ENCODE measurements at places on chromosomes 3 and 15.

GRCh38 chr3:6179761-6180160, 681.2 kb upstream of the GRM7 start:
- no peak for DNase-seq

- no peak for DNase-seq
These were observed 13.2 kb downstream of the PARP15 start for GRCh38 chr3:122590610-122591009.

DNA sequence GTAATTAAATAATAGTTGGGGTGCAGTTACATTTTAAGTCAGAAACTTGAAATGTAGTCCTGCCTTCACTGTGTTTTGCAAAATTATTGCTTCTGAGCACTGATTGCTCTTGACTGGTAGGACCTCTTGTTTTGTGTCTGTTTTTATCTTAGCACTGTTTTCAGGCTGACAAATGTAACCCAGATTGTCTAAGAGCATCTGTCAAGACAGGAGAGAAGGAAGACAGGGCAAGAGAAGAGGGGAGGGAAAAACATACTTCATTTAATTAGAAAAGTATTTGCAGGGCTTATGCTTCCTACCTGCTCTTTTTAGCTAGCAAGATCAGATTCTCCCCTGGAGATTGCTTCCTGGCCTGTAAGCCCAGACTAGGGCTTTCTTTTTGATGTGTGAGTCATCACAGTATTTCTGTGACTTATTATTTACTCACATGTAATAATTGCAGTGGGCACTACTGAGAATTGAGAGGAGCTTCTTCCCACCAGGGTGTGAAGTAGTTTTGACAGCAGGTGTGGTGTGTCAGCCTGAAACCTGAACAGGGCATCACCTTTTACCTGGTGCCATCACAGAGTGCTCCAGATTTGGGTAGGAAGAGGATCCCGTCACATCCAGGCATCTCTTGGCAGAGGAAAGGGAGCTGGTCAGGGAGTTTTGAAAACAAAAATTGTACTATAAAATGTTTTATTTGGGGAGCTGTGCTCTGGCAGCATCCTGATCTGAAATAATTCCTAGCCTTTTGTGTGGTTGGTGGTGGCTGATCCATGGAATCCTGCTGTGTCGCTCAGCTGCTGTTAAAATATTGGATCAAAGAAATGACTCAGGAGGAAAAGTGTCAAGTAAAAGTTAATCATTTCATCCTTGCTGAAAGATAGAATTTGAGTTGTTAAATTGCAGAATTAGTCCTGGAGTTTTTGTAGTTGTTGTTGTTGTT, 98.2 kb downstream of the TMEM108 start:
- no peak for DNase-seq

GRCh38 chr3:6097021-6097420, 763.9 kb upstream of the GRM7 start:
- DNase-seq: no peak

- DNase-seq: no peak
These were observed 329.1 kb upstream of the C2CD4B start for GRCh38 chr15:62494197-62494596.

DNA sequence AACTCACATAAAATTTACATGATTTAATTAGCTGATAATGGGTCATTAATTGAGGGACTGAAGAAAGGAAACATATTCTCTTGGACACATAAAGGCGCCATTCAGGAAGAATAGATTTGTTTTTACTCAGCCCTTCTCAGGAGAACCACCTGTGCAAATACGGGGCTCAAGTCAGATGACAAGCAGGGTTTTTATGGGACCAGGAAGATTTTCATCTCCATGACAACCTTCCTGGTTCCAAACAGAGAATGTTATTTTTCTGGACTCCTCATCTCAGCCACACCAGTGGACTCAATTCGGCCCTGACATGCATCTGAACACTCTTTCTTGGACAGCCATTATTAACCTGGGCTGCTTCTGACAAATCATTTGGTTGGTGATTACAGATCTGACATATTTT, 120.5 kb downstream of the PDZRN3 start:
- no peak for DNase-seq

DNA sequence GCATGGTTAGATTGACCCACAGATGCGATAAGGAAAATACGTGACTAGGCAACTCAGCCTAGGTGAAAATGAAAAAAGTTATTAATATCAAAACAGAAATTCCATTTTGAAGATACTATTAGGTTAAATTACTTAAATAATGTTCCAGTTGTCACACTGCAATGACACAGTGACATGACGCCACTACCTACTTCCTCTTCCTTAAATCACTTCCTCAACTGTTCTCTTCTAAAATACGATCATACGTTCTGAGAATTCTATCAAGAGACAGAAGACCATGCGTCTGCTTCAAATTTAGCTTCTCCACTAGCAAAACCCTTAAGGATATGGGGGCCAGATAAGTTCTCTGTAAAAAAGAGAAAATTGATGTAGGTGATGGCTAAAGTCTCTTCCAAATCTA, 18.2 kb downstream of the CMTM6 start:
- DNase-seq: no peak

DNA sequence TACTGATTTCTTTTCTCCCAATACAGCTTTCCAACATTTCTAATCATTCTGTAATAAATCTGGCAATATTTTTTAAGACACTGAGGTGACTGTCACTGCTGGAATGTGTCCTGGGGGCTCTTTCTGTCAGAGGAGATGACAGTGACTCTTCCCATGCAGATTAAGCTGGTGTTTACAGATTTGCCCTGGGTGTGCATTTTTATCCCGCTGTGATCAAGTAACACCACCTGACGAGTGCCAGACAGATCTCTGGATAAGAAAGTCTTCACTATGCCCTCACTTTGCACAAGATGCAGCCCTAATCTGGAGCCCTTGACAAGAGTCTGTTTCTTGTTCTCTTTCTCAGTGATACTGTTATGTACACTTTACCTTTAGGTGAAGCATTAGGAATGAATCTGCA, 477.7 kb downstream of the ZIC1 start:
- DNase-seq: no peak

- no peak for DNase-seq
These were observed 77.5 kb upstream of the PIAS1 start for GRCh38 chr15:67976506-67977073.

DNA sequence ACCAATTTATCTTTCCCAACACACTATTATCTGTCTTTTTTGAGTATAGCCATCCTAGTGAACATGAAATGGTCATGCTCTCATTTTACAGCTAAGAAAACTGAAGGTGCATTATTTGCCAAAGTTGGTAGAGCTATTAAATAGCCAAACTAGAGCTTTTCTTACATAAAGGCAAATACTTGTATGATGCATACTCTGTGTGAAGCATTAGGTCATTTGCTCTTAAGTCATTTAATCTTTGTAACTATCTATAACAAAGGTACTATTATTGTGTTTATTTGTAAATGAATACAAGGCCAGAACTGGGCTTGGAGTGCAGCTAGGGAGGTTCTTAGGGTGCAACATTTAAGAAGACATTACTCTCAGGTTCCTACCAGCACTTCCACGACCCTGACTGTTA, 123.7 kb downstream of the THSD4 start:
- no peak for DNase-seq

DNA sequence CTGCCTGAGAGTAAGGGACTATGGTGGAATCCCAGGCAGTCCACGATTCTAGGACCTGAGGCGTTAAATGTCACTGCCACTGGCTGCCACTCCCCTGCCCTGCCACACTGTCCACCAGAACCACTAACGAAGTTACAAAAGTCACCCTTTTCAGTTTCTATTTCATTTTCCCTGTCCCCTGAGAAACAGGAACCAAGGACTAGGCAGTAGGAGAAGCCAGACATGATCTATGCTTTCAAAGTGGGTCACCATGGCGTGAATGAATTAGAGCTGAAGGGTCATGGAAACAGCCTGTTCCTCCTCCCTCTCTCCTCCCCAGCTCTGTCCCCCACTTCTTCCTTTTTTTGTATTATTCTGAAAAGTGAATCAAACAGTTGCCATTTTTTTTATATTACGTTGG, 9.1 kb upstream of the ADPRH start:
- DNase-seq: no peak

DNA sequence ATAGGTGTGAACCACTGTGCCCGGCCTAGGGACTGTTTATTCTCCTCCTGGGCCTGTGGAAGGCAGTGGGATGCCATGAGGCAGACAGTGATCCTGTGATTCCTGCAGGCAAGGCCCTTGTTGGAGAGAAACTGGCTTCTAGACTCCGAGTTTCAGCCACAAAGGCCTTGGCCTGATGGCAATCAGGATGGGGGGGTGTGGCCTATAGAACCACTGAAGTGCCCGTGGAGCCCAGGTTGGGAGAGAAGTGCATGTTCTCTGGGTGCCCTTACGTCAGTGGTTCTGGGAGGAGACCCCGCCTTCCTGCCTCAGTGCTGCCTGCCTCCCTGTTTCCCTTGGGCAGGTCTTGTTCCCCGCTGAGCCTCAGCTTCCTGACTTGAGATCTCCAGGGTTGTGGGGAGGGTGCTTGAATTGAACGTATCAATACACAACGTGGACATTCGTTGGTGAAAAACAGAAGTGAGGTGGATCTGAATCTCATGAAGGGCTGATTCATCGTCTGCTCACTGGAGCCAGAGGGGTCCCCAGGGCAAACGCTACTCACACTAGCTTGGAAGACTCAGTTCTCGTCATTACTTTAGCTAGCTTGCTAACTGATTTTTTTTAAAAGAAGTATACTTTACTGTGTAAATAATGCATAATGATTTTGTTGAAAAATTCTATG, 31.8 kb downstream of the IRAK2 start:
- peak; percentile 15 for DNase-seq

- no peak for DNase-seq
These were observed 378.1 kb downstream of the NSUN3 start for GRCh38 chr3:94440767-94441493.

- DNase-seq: no peak
These were observed 36.8 kb upstream of the KLHL25 start for GRCh38 chr15:85831415-85832113.

DNA sequence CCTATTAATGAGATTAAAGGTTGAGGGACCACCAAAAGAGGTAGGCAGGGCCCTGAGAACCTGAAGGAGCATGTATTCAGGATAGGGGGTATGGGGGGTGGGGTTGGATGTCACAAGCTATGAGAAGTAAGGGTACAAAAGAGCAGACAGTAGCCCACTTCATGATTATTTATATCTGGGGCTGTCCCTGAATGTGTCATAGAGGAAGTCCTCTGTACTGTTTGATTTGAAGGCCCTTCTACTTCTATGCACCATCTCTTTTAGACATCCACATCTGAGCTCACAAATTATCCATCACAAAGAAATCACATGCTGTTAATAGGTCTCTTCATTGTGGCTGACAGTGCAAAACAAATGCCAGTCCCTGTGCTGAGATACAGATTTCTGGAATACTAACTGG, 68.6 kb downstream of the FHIT start:
- no peak for DNase-seq

- no peak for DNase-seq
These were observed 14.1 kb downstream of the IL17RD start for GRCh38 chr3:57151021-57151449.

DNA sequence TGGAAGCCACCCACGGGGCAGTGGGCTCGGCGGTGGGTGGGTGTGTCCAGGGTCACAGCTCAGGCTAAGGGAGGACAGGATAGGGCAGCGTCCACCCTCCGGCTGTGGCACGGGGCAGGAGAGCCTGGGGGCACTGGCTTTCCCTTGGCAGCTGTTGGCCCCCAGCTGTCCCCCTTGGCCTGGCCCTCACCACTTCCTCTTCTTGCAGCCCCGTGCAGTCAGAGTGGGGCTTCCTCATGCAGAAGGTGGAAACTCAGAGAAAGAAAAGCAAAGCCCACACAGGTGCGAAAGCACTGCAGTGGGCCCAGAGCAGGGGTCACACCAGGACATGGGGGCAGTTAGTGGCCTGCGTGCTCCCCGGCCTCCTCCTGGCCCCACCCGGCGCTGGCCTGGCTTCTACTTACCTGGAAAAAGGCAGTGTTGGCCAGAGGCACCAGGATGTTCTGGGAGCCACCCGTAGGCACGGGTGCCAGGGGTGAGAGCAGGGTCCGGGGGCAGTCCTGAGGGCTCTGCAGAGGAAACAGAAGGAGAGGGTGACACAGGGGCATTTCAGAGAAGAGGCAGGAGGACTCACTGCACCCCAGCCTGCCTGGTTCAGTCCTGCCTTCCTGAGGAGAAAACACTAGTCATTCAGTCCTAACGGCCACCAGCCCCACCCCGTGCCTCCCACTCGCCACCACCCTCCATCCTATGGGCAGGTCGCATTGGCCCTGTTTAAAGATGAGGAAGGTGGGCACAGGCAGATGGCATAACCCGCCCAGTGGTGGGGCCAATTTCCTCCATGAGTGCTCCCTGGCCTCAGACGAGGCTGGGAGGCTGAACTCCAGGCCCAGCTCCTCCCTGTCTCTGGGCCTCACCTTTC, 28.3 kb downstream of the PLXND1 start:
- no peak for DNase-seq

GRCh38 chr3:30649572-30650318, 43.3 kb downstream of the TGFBR2 start:
- no peak for DNase-seq

GRCh38 chr3:31390466-31390865, 142.3 kb upstream of the STT3B start:
- no peak for DNase-seq

DNA sequence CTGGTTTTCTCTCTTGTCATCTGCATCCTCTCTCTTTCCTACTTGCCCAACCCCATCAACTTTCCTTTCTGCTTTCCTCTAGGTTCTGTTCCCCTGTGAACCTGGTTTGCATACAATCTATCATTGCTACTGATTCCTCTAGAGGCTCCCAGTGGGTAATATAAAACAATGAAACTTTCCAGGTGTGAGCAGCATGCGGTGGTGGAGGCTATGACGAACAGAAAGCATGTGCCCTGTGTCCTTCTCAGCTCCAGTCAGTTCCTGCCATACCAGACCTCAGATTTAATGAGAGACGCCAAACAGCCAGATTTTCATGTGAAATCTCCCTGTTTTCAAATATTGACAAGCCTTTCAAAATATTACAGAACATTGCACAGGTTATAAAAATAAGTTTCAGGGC, 3.5 kb upstream of the ACAP2 start:
- DNase-seq: no peak

DNA sequence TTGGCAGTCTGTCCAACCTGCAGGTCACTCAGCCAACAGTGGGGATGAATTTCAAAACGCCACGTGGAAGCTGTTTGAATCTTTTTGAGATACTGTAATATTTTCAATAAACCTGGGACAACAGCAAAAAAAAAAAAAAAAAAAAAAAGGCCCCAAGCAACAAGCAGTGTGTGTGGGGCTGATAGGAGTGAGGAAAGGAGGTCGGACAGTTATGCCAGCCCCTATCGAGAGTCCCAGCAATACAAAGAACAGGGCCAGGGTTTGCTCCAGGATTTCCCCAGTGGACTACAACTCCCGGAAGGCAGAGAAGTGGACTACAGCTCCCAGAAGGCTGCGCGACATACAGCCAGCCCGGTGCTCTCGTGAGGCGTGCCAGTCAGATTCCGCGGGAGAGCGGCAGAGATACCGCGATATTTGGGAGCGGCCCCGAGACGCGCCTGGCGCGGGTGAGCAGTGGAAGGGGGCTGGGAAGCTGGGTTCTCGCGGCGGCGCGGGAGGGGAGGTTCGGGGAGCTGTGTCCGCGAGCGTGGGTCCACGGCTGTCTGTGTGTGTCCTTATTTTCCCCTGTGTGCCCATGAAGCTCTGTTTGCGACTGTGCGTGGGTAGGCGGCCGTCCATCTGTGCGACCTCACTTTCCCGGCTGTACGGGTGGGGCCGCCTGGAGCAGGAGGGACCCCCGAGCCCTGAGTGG, at the start of gene PPCDC:
PPCDC (plus strand) TSS at position 410 of the 691 bp plus-strand sequence. CDS start 4,729 bp downstream, outside the sequence.
- DNase-seq: peak; percentile 93

Data from stimulated activated CD8-positive, alpha-beta memory T cell treated with anti-CD3 and anti-CD28 coated beads, Interleukin-7, amount 100 ng/mL, for 48 hours (primary cell).